Neural crest cell (in vitro differentiated cells): ENCODE measurements at places on chromosomes 5 and 9.
A peak's percentile ranks its signal among the peaks of the same experiment; 100 is the strongest.

DNA sequence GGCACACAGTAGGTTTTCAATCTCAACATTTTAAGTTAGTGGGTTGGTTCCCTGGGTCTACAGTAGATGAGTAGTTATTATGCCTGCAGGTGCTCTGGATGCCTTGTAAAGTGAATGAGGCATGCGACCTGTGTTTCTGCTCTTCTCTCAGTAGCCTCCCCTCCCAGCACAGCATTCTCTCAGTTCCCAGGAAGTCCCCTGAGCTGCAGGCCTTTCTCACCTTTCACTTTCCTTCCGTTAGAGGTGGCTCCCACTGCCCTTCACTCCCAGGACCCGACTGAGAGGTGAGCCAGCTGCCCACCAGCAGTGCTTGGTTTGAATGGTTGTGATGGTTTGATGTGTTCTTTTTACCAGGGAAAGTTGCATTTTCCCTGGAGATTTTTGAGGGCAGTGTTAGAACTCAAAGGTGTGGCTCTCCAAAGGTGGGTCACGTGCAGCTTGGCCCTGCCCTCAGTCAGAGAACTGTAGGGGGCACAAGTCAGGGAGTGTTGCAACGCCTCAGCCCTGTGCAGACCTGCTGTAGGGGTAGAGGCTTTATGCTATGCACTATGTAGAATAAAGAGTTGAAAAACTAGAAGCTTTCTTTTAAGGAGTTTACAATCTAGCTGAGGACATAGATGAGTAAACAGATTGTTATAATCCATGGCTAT is 173.8 kb downstream of the NTRK2 start:
- DNase-seq: no peak

DNA sequence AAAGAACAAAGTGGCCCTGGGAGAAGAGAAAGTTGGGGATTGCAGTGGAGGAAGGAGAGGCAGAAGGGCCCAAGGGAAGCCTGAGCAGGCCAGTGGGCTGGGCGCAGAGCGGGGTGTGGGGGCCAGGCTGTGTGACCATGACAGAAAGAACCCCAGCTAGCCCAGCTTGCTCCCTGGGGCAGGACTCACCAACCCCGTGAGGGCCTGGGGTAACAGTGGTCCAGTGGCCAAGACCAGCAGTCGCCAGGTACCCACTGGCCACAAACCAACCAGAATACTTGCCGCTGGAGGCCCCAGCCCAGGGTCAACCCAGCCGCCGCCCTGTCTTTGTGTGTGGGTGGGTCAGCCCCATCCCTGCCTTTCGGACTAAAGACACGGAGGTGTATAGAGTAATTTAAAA is 146.5 kb downstream of the CACNA1B start:
- DNase-seq: no peak

GRCh38 chr9:124381170-124381945 is 33.9 kb downstream of the PSMB7 start:
- DNase-seq: no peak

GRCh38 chr9:137241490-137242268 is 592 bp downstream of the TUBB4B start:
- no peak for DNase-seq

DNA sequence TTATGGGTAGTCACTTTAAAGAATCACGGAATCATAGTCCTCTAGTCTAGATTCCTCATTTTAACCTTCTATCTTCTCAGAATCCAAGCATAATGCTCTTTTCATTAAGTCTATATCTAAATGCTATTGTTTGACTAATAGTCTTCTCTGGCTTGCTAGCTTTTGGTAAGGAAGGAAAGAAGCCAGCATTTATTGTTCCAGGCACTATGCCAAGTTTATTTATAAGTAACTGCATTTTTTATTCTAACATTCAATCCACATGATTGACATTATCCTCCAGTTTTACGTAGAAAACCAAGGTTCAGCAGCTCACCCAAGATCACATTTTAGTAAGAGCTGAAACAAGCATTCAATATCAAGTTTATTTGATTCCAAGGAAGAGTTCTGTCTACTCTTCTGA is 254.2 kb downstream of the SAXO1 start:
- no peak for DNase-seq

- no peak for DNase-seq
Measured at GRCh38 chr5:1524481-1524798, 680 bp upstream of the LPCAT1 start.

DNA sequence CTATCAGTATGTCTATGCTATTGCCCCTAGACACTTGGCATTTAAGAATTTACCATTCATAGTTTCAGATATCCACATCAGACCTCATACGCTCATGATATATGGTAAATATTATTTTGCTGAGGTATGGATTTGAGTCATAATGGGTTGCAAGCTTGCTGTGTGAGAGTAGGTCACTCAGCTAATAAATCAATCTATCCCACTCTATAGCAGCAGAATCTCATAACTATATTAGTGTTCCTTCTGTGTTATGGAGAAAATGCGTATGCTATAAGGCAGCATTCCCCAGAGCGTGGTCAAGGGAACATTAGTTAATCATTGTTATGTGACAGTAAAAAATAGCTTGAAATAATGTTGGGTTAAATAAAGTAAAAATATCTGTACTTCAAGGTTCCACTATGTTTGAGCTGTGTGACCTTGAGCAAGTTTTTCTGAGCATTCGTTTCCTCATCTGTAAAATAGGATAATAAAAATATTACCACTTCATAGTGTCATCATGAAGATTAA is 7.7 kb downstream of the TRIM32 start:
- DNase-seq: no peak

- DNase-seq: no peak
Measured at GRCh38 chr9:91348191-91348807, 13.4 kb downstream of the AUH start.

DNA sequence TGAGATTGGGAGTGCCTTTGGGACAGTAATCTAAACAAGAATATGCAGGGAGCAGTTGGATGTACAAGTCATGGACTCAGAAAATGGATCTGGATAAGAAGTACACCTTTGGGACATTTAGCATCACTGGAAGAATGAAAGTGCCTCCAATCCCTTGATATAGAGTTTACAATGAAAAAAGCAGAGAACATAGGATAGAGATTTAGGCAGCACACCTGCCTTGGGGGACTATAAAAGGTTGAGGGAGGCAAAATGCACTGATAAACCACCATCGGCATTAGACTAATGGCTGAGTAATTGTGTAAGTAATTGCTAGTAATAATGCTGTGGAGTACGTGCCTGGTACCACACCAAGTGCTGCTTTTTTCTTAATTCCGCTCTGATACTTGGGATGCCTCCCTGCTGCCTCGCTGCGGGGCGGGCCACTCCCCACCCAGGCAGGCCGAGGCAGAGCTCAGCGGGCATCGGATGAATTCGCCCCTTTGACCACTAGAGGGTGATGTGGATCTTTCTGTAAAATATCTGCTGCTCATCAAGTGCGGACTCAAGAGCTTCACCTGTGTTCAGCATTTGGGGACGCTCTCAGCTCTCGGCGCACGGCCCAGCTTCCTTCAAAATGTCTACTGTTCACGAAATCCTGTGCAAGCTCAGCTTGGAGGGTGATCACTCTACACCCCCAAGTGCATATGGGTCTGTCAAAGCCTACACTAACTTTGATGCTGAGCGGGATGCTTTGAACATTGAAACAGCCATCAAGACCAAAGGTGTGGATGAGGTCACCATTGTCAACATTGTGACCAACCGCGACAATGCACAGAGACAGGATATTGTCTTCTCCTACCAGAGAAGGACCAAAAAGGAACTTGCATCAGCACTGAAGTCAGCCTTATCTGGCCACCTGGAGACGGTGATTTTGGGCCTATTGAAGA is 99.9 kb downstream of the ANKRD18B start:
- DNase-seq: peak; percentile 71

DNA sequence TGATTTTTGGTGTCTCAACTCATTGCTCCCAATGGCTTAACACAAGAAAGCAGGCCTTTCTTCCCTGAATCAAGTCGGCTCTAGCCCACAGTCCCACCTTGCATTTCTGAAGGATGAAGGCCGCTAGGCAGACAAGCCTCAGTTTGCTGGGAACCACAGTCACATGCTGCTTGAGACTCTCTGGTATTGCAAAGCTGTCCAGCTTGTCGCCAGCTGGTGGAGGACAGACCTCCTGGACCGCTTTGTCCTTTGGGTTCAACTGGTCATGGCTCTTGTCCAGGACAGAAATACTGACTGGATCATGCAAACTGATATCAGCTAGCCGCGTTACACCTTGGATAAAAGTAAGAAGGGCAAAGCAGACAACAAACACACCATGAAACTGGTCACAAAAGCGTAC is 23.1 kb downstream of the DDX31 start:
- no peak for DNase-seq

GRCh38 chr9:126947529-126947928 is 32.9 kb downstream of the RALGPS1 start:
- no peak for DNase-seq

- no peak for DNase-seq
Measured at GRCh38 chr5:34848230-34848629, 9.3 kb downstream of the TTC23L start.

DNA sequence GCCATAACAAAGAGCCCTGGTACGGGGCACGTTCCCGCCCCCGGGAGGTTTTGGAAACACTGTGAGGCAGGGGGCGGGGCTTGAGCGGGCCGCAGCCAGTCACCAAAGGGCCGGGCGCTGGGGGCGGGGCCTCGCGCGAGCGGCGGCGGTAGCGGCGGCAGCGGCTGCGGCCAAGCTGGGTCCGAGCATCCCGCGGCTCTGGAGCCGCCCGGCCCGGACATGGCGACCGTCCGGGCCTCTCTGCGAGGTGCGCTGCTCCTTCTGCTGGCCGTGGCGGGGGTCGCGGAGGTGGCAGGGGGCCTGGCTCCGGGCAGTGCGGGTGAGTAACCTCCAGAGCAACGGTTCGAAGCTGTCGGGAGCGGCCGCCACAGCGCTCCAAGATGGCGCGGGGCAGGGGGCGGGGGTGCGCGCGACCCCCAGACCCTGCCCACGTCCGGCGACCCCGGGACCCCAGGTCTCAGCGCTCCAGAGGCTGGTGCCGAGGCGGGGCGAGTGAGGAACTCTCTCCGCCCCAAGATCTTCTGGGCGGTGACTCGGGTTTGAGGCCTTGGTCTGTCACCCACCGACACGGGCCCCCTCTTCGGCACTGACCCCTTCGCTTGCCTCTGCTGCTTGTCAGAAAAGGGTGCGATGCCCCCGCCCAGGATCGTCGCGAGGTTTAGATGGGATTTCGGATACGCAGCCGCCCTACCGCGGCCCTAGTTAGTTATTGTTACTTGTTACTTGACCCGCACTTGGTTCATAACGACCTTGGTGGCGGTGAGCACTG is at the start of gene RECK:
Gene RECK, plus strand, starts transcription at position 134 of the 769 bp plus-strand sequence. Its CDS starts 86 bp downstream, at position 220.
- DNase-seq: peak; percentile 85

- DNase-seq: no peak
Measured at GRCh38 chr9:95004411-95005277, 278.1 kb downstream of the AOPEP start.

DNA sequence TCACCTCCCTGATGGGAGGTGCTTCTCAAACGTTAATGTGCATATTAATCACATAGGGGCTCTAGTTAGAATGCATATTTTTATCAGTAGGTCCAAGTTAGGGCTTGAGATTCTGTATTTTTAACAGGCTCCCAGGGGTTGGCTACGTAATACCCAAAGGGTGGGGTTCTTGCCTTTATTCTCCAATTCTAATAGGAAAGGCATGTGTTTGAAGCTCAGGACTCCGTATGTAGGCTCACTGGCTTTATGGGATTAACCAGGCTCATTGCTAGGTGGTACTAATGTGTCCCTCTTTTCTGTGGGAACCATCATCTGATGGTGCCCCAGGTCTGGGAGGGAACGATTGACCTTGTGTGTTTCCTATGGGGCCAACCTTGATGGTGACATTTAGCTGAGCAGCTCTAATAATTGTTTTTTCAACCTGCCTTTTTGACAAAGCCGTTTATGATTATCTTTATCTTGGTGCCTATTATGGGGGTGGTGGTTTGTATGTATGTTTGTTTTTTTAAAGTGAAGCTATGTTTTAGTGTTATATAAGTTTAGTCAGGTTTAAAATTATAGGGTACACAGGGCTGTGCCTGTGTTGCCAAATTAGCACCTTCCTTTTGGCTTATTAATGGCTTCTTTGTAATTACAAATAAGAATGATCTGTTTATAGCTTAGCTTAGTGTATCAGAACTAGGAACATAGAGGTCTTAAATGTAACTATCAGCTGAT is 20.8 kb downstream of the TJP2 start:
- DNase-seq: no peak

- no peak for DNase-seq
Measured at GRCh38 chr5:15682566-15682965, 182.6 kb downstream of the FBXL7 start.

DNA sequence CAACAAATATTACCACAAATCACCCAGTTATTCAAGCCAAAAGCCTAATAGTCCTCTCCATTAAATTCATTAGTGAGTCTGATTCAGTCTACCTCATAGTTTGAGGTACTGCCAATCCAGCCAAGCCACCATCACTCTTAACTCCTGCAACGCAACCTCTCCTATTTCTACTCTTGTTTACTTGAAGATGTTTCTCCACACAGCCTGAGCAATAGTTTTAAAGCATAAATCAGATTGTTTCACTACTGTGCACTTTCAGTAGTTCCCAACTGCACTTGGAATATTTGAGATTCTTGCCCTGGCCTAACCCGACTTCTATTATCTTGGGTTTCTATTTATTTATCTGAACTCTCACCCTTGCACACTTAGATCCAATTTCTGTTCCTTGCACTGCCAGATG is 85.5 kb downstream of the YIPF5 start:
- no peak for DNase-seq
